ENCODE measurements at places on chromosomes 2 and 18. TPM values are rescaled to one million over a fixed set of nuclear protein-coding genes. Genes with fewer than 3 reads are reported as not detected.
A peak's percentile ranks its signal among the peaks of the same experiment; 100 is the strongest.

DNA sequence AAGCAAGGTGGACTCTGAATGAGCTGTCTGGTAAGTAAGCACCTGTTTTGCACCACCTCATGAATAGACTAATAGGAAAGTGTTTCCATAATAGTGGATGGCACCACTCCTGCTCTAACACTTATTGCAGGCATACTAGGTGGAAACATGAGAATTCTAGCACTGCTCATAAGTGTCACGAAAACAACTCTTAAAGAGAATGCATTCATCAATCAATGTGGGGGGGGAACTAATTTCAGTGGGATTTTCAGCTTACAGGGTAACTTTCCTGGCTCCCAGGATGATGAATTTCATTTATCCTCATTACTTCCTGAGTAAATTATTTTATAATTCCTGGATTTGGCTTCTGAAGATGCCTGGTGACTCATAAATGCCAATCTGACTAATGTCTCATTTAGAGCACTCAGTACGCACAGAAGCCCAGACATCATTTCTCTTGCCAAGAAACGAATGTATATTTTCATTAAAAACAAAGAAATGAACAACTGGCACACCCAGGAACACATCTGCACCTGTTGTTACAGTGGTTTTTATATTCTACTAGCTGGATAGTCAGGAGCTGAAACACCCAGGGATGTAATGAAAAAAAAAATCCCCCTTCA is 129.6 kb downstream of the PID1 start:
- H3K27me3 ChIP-seq, result no peaks in the 10 kb centered on the region
- peaks cover 3% of the 10 kb centered on the region for H3K4me1 ChIP-seq
- H3K36me3 ChIP-seq, result no peaks in the 10 kb centered on the region
- no peak overlapping the region for H3K27ac ChIP-seq
- no peak for DNase-seq

GRCh38 chr18:63848159-63848558 is 39.3 kb upstream of the SERPINB2 start:
- no peak overlapping the region for H3K4me3 ChIP-seq
- no peak for DNase-seq

DNA sequence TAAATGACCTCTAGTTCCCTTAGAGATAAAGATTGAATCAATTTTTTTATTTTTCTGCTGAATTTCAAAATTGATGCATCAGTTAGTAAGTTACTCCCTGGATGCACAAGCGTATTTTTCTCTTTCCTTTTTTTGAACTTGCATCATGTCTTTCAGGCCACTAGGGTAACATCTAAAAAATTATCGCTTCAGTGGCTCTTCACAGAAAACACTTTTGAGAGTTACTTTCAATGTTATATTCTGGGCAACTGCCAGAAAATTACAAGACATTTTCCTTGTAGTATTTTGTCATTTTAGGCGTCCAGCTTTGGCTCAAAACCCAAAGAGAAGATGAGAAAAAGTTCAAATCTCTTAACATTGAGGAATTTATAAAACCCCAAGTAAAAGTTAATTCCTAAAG is 59.8 kb downstream of the DSEL start:
- H3K36me3 ChIP-seq, result no peaks in the 10 kb centered on the region
- no peak overlapping the region for H3K4me3 ChIP-seq
- no peak overlapping the region for H3K27ac ChIP-seq
- H3K27me3 ChIP-seq, result no peaks in the 10 kb centered on the region

DNA sequence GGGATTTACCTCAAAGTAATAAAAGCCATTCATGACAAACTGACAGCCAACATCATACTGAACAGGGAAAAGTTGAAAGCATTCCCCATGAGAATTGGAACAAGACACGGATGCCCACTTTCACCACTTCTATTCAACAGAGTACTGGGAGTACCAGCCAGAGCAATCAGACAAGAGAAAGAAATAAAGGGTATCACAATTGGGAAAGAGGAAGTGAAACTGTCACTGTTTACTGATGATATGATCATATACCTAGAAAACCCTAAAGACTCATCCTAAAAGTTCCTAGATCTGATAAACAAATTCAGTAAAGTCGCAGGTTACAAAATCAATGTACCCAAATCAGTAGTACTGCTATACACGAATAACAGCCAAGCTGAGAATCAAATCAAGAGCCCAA is 17.2 kb upstream of the ASB18 start:
- no peaks in the 10 kb centered on the region for H3K27me3 ChIP-seq
- no peak overlapping the region for H3K27ac ChIP-seq
- no peaks in the 10 kb centered on the region for H3K4me1 ChIP-seq
- no peak for DNase-seq

Gene STAT4
- total RNA-seq, result 3.1 TPM

Gene COLEC12
- 4.2 TPM for total RNA-seq

GRCh38 chr2:104340879-104341828 is 512.8 kb upstream of the POU3F3 start:
- H3K27me3 ChIP-seq, result no peaks in the 10 kb centered on the region
- no peak for DNase-seq
- no peaks in the 10 kb centered on the region for H3K36me3 ChIP-seq
- H3K27ac ChIP-seq, result no peak overlapping the region
- no peaks in the 10 kb centered on the region for H3K4me1 ChIP-seq

DNA sequence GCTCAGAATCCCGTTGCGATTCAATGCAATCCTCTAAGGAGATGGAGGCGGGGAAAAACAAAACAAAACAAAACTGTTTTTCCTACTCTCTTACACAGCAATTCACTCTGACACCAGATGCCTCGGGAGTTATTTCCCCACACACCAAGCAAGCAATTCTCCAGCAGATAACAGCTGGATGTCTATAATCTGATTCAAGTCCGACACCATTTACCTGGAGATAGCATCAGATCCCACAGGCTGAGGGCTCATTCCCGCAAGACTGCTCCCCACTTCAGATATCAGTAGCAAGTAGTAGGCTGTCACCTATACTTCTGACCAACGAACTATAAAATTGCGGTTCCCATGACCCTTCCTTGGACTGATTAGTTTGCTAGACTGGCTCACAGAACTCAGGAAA is 58.7 kb downstream of the DTNB start:
- H3K27ac ChIP-seq, result no peak overlapping the region
- H3K4me3 ChIP-seq, result no peak overlapping the region
- H3K27me3 ChIP-seq, result no peaks in the 10 kb centered on the region
- H3K4me1 ChIP-seq, result peaks cover 5% of the 10 kb centered on the region
- DNase-seq, result no peak
- H3K36me3 ChIP-seq, result no peaks in the 10 kb centered on the region

GRCh38 chr18:62182220-62182619 is 4.6 kb downstream of the PIGN start:
- no peak overlapping the region for H3K27ac ChIP-seq
- DNase-seq, result no peak
- peaks cover 7% of the 10 kb centered on the region for H3K4me1 ChIP-seq
- no peaks in the 10 kb centered on the region for H3K27me3 ChIP-seq
- H3K4me3 ChIP-seq, result no peak overlapping the region

DNA sequence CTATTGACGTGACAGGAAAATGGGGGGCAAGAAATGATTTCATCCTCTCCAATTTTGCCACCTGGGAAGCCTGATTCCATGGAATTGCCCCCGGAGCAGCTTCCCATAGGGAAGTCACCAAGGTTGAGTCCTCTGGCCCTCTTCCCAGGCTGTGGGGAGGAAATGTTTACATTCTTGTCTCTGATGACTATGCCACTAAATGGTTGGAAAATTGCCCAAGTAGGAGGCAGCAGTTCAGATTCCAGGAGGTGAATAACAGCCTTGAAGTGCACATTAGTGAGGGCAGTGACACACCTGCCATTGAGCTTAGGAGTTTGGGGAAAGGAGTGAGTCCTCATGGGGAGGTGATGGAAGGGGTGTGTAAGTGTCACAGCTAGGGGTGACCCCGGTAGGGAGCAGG is 449.2 kb upstream of the DCC start:
- H3K4me1 ChIP-seq, result no peaks in the 10 kb centered on the region
- DNase-seq, result no peak
- H3K36me3 ChIP-seq, result no peaks in the 10 kb centered on the region
- no peak overlapping the region for H3K4me3 ChIP-seq
- H3K27ac ChIP-seq, result no peak overlapping the region
- no peaks in the 10 kb centered on the region for H3K27me3 ChIP-seq

DNA sequence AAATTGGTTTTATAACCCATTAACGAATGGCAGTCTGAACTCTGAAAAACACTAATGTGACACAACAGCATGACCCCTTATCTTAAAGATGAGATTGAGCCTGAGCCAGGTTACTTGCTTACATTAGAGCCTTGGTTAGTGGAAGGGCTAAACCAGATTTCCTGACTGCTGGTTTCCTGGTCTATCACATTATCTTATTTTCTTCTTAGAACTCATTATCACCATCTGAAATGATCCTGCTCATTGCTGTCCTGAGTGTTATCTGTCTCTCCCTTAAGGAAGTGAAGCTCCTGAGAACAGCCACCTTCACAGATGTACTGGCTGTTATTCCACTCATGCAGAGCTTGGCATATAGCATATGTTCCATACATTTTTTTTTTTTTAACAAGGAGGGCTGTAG is 9.0 kb upstream of the NRP2 start:
- peaks cover 3% of the 10 kb centered on the region for H3K4me1 ChIP-seq
- no peak overlapping the region for H3K4me3 ChIP-seq
- DNase-seq, result no peak
- H3K36me3 ChIP-seq, result no peaks in the 10 kb centered on the region

GRCh38 chr2:176188774-176189680 is 559 bp downstream of the HOXD1 start:
- H3K27ac ChIP-seq, result no peak overlapping the region
- no peak for DNase-seq
- H3K4me3 ChIP-seq, result peak overlapping the region; percentile 36
- H3K4me1 ChIP-seq, result peaks cover 9% of the 10 kb centered on the region
- H3K36me3 ChIP-seq, result no peaks in the 10 kb centered on the region
- H3K27me3 ChIP-seq, result peaks cover 91% of the 10 kb centered on the region

Gene DCDC2C
- not detected for total RNA-seq

GRCh38 chr2:134657650-134658250 is 61.0 kb downstream of the TMEM163 start:
- H3K4me1 ChIP-seq, result no peaks in the 10 kb centered on the region
- no peak for DNase-seq
- no peaks in the 10 kb centered on the region for H3K36me3 ChIP-seq
- H3K27me3 ChIP-seq, result no peaks in the 10 kb centered on the region
- no peak overlapping the region for H3K4me3 ChIP-seq

Gene ELOA2
- total RNA-seq, result not detected

- H3K27ac ChIP-seq, result no peak overlapping the region
- H3K4me3 ChIP-seq, result no peak overlapping the region
- DNase-seq, result no peak
- no peaks in the 10 kb centered on the region for H3K36me3 ChIP-seq
- peaks cover 8% of the 10 kb centered on the region for H3K4me1 ChIP-seq
- no peaks in the 10 kb centered on the region for H3K27me3 ChIP-seq
These were observed 66.6 kb upstream of the ID2 start for GRCh38 chr2:8615252-8615575.

- no peak overlapping the region for H3K4me3 ChIP-seq
- no peak for DNase-seq
- H3K36me3 ChIP-seq, result no peaks in the 10 kb centered on the region
- H3K4me1 ChIP-seq, result peaks cover 19% of the 10 kb centered on the region
- H3K27ac ChIP-seq, result peak overlapping the region; percentile 38
These were observed 143.7 kb upstream of the ZFP36L2 start for GRCh38 chr2:43370146-43370545.
